ENCODE measurements at places on chromosomes 3 and 15. TPM values are rescaled to one million over a fixed set of nuclear protein-coding genes. Genes with fewer than 3 reads are reported as not detected.

The SHF gene
- 3.5 TPM for total RNA-seq

The SERPINI2 gene
- total RNA-seq: not detected

The ABTB1 gene
- 15.1 TPM for total RNA-seq

The GRK7 gene
- not detected for total RNA-seq

The NPAP1 gene
- total RNA-seq: not detected

The GLDN gene
- 0.19 TPM for total RNA-seq

The CADPS gene
- not detected for total RNA-seq

The ANXA2 gene
- 1,711 TPM for total RNA-seq

The SELENOT gene
- 57.2 TPM for total RNA-seq

The NUP210 gene
- total RNA-seq: not detected

The OR4F15 gene
- not detected for total RNA-seq

The LHFPL4 gene
- total RNA-seq: 0.29 TPM

The IL5RA gene
- not detected for total RNA-seq

The CPA3 gene
- total RNA-seq: not detected

The SEMA3B gene
- total RNA-seq: 4.4 TPM

The OXTR gene
- total RNA-seq: 3.2 TPM

The WDR72 gene
- total RNA-seq: not detected

The SLC24A5 gene
- total RNA-seq: not detected

The PLA2G4D gene
- not detected for total RNA-seq

The GPR176 gene
- 40.3 TPM for total RNA-seq

The IGSF11 gene
- not detected for total RNA-seq

The TUSC7 gene
- not detected for total RNA-seq

The SLC28A2 gene
- total RNA-seq: not detected

The NANOGP8 gene
- not detected for total RNA-seq

The LDHAL6B gene
- total RNA-seq: not detected

Data from cardiac ventricle fibroblast (primary cell).